ENCODE measurements at places on chromosomes 12 and 14. TPM values are rescaled to one million over a fixed set of nuclear protein-coding genes. Genes with fewer than 3 reads are reported as not detected.

The RNF212B gene
- 1.1 TPM for total RNA-seq

The ZNF140 gene
- total RNA-seq = 20.6 TPM

The EGLN3 gene
- 4.8 TPM for total RNA-seq

The BDKRB2 gene
- total RNA-seq = not detected

The COQ6 gene
- 31.7 TPM for total RNA-seq

The GSG1 gene
- total RNA-seq = not detected

The ZFHX2 gene
- total RNA-seq = 0.28 TPM

The SYCP3 gene
- total RNA-seq = 0.45 TPM

The GLT1D1 gene
- total RNA-seq = 0.26 TPM

The AKAP6 gene
- 2.6 TPM for total RNA-seq

The AGAP2 gene
- 66.4 TPM for total RNA-seq

The CRIP1 gene
- total RNA-seq = 477 TPM

The FAM90A1 gene
- not detected for total RNA-seq

The PDE6H gene
- not detected for total RNA-seq

The COX8C gene
- not detected for total RNA-seq

The TMEM132C gene
- not detected for total RNA-seq

The LRRIQ1 gene
- total RNA-seq = not detected

The TAS2R8 gene
- total RNA-seq = not detected

The CEBPE gene
- 0.53 TPM for total RNA-seq

The INTS13 gene
- 19.7 TPM for total RNA-seq

The AICDA gene
- 0.35 TPM for total RNA-seq
